ACHN (cell line): ENCODE measurements at places on chromosomes 7 and 10.

GRCh38 chr10:9302140-9302746 is 1247.8 kb downstream of the GATA3 start:
- peak; percentile 55 for DNase-seq

DNA sequence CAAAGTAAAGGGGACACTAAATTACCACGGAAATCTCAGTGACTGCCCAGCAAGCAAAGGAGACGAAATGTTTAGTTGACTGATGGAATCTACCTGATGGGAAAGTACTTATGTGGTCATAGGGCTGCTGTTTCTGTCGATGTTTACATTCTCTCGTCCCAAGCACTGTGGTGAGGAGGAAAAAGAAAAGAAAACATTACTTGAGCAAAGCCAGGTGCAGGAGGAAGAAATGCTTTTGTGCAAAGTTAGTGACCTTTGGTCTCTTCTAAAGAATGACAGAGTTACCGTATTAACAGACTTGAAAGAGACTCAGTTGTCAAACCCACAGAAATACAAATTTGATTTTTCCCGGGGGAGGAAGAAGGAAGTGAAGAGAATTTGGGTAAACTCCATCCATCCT is 43.3 kb upstream of the FMC1 start:
- no peak for DNase-seq

DNA sequence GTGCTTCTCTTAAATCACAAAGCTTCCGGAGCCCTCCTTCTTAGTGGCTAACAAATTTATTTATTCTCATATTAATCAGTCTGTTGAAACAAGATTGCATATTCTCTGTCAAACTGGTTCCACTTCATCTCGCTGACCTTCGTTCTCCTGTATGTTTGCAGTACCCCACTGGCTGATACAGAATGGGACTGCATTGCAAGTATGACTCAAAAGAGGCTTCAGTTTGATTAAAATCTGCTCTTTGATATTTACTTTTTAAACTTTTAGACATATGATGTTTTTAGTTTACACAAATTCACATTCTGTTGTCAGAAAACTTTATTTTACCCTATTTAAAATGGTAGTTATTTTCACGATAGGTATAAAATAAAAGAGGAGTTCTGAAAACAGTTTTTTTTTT is 14.3 kb upstream of the ARHGAP12 start:
- DNase-seq, result no peak

- DNase-seq, result no peak
Measured at GRCh38 chr7:112880818-112881418, 90.7 kb upstream of the TMEM168 start.

DNA sequence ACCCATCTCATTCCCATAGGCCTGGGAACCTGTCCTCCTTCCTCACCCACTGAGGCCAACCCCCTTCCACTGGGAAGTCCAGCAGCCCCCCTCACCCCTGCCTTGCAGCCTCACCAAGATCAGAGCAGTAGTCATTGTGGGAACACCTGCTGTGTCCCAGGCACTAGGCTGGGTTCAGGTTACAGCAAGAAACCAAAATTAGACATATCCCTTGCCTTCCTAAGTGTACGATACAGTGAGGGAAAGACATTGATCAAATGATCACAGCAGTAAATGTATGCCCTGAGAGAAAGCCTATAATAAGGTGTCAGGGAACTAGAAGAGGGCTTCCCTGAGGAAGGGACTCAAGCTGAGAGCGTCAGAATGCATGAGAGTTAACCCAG is 17.0 kb upstream of the C10orf105 start:
- no peak for DNase-seq

DNA sequence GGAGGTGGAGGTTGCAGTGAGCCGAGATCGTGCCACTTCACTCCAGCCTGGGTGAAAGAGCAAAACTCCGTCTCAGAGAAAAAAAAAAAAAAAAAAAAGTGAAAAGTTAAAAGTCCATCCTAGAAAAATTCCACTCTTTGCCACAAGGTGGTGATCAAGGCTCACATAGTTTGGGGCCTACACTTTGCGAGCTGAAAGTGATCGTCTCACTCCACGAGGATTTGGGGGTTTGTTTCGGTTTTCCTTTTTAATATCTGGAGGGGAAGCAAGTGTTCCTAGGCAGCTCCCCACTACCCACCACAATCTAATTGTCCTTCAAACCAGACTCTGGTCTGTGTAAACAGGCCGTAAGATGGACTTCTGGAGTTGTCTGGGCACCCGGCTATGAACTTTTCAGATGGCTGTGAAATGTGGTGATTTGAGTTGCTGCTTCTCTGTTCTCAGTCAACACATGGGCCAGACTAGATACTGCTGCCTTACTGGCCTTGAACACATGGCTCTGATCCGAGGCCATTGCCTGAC is 27.1 kb downstream of the PRLHR start:
- DNase-seq, result peak; percentile 77

GRCh38 chr10:97573021-97573420 is 442 bp downstream of the ANKRD2 start:
- peak; percentile 57 for DNase-seq

DNA sequence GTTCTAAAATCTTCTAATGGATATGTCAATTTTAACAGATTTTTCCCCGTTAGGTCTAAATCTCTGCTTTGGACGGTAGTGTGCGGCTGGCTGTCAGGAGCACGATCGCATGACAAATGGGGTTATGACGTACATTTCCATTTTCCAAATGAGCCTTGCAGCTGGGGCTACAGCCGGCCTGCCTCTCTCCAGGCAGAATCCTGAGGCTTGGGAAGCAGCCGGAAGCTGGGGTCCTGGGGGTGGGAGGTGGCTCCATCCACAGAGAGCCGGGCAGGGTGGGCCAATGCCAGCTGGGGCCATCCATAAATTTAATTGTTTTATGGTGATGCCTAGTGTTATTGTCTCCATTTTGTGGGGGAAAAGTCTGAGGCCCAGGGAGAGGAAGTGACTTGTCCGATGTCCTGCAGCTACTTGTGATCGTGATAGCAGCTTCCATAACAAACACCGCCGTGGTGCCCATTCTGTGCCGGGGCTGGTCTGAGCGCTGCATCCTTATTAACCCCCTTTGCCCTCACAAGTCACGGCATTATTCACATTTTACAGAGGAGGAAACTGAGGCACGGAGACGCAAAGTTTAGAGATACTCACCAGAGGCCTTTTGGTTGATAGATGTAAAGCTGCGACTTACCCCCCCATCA is 53.0 kb upstream of the EBF3 start:
- DNase-seq, result no peak
